Activated T-cell treated with anti-CD3 and anti-CD28 coated beads for 1 hour (primary cell): ENCODE measurements at places on chromosomes 3 and 15.

- DNase-seq = no peak
These were observed 3.1 kb downstream of the SNRK start for GRCh38 chr3:43289401-43289800.

GRCh38 chr15:97087006-97087741, 756.7 kb downstream of the NR2F2 start:
- no peak for DNase-seq

GRCh38 chr3:168121184-168122017, 25.7 kb upstream of the GOLIM4 start:
- DNase-seq = no peak

- no peak for DNase-seq
These were observed 46.2 kb downstream of the DPH6 start for GRCh38 chr15:35499723-35500122.

DNA sequence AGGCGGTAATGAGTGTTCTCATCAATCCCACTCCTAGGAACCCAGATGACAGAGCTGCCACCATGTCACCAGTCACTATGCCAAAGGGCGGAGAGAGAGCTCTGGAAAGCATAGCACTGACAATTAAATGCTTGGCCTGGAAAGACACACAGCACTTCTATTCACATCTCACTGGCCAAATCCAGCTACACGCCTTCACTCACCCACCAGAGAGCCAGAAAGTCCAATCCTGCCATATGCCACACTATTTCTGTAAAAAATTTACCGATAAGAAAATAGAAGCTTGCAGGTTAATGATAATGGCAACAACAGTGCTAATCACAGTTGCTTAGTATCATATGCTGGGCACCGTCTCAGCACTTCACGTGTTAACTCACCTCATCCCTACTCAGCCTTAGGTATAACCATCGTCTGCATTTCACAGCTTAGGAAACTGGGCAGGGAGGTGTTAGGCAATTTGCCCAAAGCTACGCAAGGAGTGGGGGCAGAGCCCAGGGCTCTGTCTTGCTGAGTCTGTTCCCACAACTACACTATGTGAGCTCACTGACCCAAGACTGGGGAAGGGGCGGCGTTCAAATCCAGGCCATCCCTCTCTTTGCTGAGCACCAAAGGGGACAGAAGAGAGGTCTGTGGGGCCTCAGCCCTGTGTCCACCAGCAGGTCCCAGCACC, 16.5 kb downstream of the KLHL25 start:
- DNase-seq = no peak

DNA sequence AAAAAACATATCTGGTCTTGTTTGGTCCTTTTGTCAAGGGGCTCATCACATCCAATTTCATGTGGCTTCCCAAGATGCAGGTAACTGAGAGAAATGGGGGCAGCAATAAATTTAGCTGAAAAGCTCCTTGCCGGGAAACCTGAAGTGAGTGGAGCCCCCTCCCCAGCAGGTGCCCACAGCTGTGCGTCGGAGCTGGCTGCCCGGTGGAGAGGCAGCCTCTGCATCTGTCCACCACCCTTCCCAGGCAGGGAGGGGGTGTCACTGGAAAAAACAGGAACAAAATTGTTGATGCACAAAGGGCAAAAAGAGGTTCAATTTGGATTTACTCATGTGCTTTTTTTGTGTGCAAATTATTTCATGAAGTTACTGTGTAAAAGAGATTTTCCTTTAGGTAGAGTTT, 249.4 kb upstream of the LYSMD4 start:
- no peak for DNase-seq

- no peak for DNase-seq
These were observed 120.1 kb downstream of the ANP32A start for GRCh38 chr15:68700455-68701123.

- no peak for DNase-seq
These were observed 3.9 kb downstream of the C3orf22 start for GRCh38 chr3:126554560-126555525.

- no peak for DNase-seq
These were observed 99.0 kb downstream of the TIGIT start for GRCh38 chr3:114392831-114393230.

DNA sequence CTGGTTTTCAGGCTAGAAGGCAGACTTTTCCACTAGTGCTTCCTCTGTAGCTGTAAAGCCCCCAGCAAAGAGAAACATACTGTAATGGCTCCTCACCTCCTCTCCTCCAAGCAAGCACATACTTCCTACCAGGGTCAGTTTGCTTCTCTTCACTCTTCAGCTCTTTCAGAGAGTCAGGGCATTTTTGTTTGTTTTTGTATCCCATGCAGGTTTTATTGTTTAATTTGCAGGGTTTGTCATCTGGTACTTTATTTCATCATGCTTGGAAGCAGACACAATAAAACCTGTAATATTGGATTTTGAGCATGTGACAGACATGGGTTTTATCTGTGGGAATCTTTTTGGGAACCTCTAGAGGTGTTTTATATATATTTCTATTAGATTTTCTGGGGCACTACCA, 753.3 kb upstream of the ROBO1 start:
- no peak for DNase-seq

- DNase-seq = no peak
These were observed 31.7 kb downstream of the ATP2C1 start for GRCh38 chr3:130925628-130926027.

DNA sequence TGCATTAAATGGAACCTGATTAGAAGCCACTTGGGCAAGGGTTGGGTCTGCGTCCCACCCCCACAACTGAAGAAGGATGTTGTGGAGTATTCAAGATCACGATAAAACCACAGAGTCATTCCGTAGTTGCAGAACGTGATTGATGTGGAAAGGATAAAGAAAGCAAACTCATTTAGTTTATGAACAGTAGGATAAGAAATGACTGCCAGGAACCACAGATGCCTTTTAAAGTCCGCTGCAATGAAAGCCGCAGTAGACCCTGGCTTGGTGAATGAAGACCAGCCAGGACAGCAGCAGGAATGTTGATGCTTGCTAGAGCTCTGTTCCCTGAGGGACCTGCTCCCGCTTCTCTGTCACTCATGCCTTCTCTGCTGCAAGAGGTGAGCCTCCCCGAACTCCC, 111.5 kb downstream of the GABRG3 start:
- no peak for DNase-seq

- no peak for DNase-seq
These were observed 46.0 kb downstream of the SLC7A14 start for GRCh38 chr3:170539897-170540296.

DNA sequence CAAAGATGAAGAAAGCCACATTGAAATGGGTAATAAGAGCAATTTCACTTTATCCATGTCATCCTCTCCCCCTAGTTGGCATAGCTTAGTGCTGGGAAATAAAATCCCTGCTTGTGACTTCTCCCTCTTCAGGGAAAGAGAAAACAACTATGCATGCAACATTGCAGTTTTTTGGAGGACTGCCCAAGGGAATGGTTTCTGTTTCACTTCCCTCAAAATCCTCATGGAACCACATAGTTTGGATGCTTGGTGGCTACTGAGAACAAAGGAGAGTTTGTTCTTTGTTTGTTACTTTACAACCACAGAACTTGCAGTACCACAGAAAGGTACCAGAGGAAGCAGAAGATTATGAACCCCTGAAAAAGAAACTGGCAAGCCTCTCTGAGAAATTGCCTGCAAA, 384.6 kb upstream of the RORA start:
- no peak for DNase-seq

GRCh38 chr3:181311186-181311585, 321.6 kb upstream of the DNAJC19 start:
- no peak for DNase-seq

- no peak for DNase-seq
These were observed 28.3 kb downstream of the PTH1R start for GRCh38 chr3:46905661-46906451.

GRCh38 chr3:190646996-190647395, 133.1 kb downstream of the IL1RAP start:
- no peak for DNase-seq

DNA sequence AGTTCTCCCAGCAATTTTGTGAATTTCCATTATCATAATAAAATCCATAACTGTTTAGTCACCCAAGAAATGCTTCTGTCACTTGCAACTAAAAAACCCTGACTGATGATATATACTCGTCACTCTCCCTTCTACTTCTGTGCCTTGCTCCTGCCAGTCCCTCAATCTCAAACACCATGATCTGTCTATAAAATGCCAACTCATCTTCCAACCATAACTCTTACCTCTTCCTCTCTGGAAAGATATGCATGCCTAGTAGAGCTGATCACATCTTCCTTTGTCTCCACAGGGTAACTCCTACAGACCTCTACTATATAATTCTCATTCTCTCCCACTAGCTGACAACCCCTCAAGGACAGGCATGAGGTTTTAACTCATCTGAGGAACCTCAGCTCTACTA, 5.2 kb upstream of the VEPH1 start:
- DNase-seq = no peak

GRCh38 chr3:124707656-124708062, 22.6 kb upstream of the UMPS start:
- DNase-seq = no peak

GRCh38 chr3:5613599-5613998, 426.1 kb downstream of the EDEM1 start:
- DNase-seq = no peak

DNA sequence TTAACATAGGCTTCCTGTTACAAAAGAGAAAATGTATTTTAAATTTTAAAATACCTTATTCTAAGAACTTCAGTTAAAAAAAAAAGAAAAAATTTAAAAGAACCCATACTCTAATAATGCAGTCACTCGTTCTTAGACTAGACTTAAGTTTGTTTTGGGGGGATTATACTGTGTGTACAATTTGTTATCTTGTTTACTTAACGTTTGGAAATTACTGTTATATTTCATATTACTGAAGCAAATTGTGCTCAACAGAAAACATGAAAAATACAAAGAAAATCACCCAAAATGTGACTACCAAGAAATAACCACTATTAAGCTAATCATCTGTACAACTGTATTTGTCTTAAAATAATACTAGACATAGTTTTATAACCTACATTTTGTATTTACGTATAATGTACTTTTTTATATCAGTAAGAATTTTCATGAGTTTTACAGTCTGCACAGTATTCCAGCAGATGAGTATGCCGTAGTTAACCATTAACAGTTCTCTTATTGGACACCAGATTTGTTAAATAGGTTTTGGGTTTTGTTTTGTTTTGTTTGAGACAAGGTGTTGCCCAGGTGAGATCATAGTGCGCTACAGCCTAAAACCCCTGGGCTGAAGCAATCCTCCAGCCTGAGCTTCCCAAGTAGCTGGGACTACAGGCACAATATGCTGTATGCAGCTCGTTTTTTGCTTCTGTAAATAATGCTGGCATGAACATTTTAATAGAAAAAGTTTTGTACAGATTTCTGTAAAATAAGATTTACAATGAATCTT, 88.8 kb upstream of the CHD2 start:
- no peak for DNase-seq

GRCh38 chr3:94173673-94174434, 111.0 kb downstream of the NSUN3 start:
- no peak for DNase-seq
